Esophagus squamous epithelium (tissue), 5 donors: ENCODE measurements at places on chromosomes 4 and X. TPM values are rescaled to one million over a fixed set of nuclear protein-coding genes. Genes with fewer than 3 reads are reported as not detected.

Gene QRFPR
- not detected for total RNA-seq

Gene NAT8L
- total RNA-seq = not detected

Gene GPM6B
- 2.4 TPM for total RNA-seq

Gene ARSJ
- total RNA-seq = 5.6 TPM

Gene MAPK10
- total RNA-seq = 8.6 TPM

Gene MAGEH1
- total RNA-seq = 6.9 TPM

Gene SLIT2
- 4.1 TPM for total RNA-seq

Gene HPGD
- 23.0 TPM for total RNA-seq

Gene ZNF330
- 12.3 TPM for total RNA-seq

Gene ADH4
- total RNA-seq = 6.2 TPM

- no peak for DNase-seq
- no peaks in the 10 kb centered on the region for H3K36me3 ChIP-seq
- peaks cover 11% of the 10 kb centered on the region for H3K27me3 ChIP-seq
- peaks cover 39% of the 10 kb centered on the region for H3K4me1 ChIP-seq
Measured at GRCh38 chr4:107034996-107035818, 906 bp downstream of the DKK2 start.

DNA sequence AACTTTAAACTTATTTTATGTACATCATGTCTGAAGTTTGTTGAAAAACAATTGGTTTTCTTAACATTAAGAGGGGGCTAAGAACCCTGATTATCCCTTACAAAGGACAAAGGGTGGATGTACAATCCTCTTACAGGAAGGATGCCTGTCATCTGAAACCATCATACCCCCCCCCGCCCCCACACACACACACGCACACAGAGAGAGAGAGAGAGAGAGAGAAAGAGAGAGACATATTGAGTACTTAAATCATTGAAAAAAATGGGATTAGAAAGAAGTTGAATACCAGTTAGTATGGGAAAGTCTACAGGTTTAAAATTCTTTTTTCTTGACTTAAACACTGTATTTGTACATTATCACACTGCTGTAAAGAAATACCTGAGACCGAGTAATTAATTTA lies 10.9 kb upstream of the PGM2 start:
- no peak overlapping the region for H3K4me3 ChIP-seq
- H3K36me3 ChIP-seq = no peaks in the 10 kb centered on the region
- no peak for DNase-seq
- no peak overlapping the region for H3K27ac ChIP-seq
- no peaks in the 10 kb centered on the region for H3K4me1 ChIP-seq

GRCh38 chrX:97065066-97065465 lies 181.4 kb downstream of the RPA4 start:
- no peak for DNase-seq
- H3K36me3 ChIP-seq = no peaks in the 10 kb centered on the region
- H3K4me1 ChIP-seq = no peaks in the 10 kb centered on the region
- H3K4me3 ChIP-seq = no peak overlapping the region

GRCh38 chrX:17185431-17185830 lies 189.6 kb upstream of the NHS start:
- H3K4me3 ChIP-seq = no peak overlapping the region
- no peaks in the 10 kb centered on the region for H3K36me3 ChIP-seq
- no peaks in the 10 kb centered on the region for H3K4me1 ChIP-seq

- no peak overlapping the region for H3K27ac ChIP-seq
- DNase-seq = no peak
- no peaks in the 10 kb centered on the region for H3K36me3 ChIP-seq
- no peaks in the 10 kb centered on the region for H3K27me3 ChIP-seq
Measured at GRCh38 chr4:48005781-48006180, 10.7 kb downstream of the CNGA1 start.

GRCh38 chrX:152072236-152072635 lies 66.1 kb downstream of the MAGEA10 start:
- no peaks in the 10 kb centered on the region for H3K36me3 ChIP-seq
- H3K4me1 ChIP-seq = no peaks in the 10 kb centered on the region
- no peaks in the 10 kb centered on the region for H3K27me3 ChIP-seq
- H3K4me3 ChIP-seq = no peak overlapping the region
- DNase-seq = no peak
- H3K27ac ChIP-seq = no peak overlapping the region

DNA sequence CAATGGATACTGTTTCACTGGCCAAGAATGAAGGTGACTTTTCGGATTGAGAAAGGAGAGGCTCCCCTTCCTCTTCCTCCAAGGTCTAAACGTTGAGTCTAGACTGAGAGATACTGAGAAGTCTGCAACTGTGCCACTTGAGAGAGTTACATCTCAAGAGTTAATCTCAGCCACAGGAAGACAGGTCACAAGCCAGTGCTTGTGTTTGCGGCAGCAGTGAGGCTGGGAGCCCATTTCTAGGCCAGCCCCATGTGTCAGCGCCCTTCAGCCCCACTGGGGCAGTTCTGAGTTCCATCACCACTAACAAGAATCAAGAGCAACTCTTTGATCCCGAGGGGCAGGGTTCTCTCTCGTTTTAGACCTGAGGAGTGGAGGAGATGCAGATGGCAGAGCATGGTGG lies 7.3 kb upstream of the SEC24D start:
- H3K27ac ChIP-seq = no peak overlapping the region
- H3K27me3 ChIP-seq = no peaks in the 10 kb centered on the region
- no peak for DNase-seq

DNA sequence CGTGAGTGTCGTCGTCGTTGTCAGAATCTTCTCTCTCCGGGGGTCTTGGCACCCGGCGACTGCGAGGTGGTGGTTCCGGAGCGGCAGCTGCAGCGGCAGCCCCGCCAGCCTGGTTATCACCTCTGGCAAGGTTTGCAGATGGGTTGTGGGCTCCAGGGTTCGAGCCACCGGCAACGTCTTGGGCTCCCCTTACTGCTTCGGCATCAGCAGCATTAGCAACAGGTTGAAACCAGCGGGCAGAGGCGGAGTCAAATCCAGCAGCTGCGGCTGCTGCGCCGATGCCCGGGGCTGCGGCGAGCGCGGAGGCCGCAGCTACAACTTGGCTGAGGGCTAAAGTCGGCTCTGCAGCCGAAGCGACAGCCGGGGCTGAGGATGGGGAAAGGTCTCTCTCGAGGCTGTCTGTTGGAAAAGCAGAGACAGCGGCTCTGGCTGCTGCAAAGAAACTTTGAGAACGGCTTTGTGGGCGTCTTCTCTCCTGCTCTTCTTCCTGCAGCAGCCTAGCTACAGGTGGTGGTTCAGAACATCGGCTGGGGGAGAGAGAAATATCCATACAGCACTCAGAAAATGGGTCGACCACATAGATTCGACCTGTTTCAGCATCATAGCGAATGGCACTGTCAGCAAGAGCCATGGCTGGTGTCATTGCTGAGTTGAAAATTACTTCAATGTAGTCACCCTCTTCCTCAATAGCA lies 3.6 kb downstream of the IRS4 start:
- no peaks in the 10 kb centered on the region for H3K36me3 ChIP-seq
- no peak for DNase-seq
- H3K4me1 ChIP-seq = peaks cover 3% of the 10 kb centered on the region
- no peak overlapping the region for H3K4me3 ChIP-seq
- H3K27ac ChIP-seq = no peak overlapping the region
- no peaks in the 10 kb centered on the region for H3K27me3 ChIP-seq

DNA sequence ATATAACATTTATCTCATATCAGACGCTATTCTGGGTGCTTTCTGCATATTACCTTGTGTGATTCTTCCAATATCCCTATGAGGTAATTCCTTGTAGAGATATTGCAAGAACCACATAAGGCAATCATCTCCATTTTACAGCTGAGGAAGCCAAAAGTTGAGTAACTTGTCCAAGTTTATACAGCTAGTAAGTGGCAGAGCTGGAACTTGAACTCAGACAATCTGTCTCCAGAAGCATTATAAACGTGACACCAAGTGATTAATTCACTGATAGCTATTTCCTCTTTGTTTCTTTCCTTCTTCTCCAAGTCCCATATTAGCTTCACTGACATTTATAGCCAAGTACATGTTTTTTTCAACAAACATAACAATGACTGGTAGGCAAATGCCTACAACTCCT lies 7.3 kb downstream of the EMCN start:
- no peaks in the 10 kb centered on the region for H3K36me3 ChIP-seq
- no peak overlapping the region for H3K4me3 ChIP-seq
- DNase-seq = no peak

- peaks cover 6% of the 10 kb centered on the region for H3K36me3 ChIP-seq
- H3K27ac ChIP-seq = no peak overlapping the region
- DNase-seq = no peak
- H3K27me3 ChIP-seq = no peaks in the 10 kb centered on the region
Measured at GRCh38 chr4:121861426-121861825, 8.8 kb downstream of the BBS7 start.

- no peak for DNase-seq
- H3K36me3 ChIP-seq = no peaks in the 10 kb centered on the region
- peak within 1 kb of the TSS; percentile 75 for H3K27ac ChIP-seq
- peaks cover 36% of the 10 kb centered on the region for H3K4me1 ChIP-seq
Measured at GRCh38 chr4:688854-689681, at the start of gene SLC49A3. TSS of gene SLC49A3 (minus strand) at chr4:689151. CDS start at chr4:689127, 24 bp downstream.

- H3K4me1 ChIP-seq = peaks cover 11% of the 10 kb centered on the region
- H3K27ac ChIP-seq = no peak overlapping the region
- H3K27me3 ChIP-seq = no peaks in the 10 kb centered on the region
- DNase-seq = no peak
- H3K36me3 ChIP-seq = no peaks in the 10 kb centered on the region
Measured at GRCh38 chr4:61923179-61923578, 723.1 kb downstream of the ADGRL3 start.

- peak overlapping the region; percentile 21 for H3K27ac ChIP-seq
- DNase-seq = no peak
- no peak overlapping the region for H3K4me3 ChIP-seq
- no peaks in the 10 kb centered on the region for H3K4me1 ChIP-seq
Measured at GRCh38 chr4:6633091-6633906, 7.2 kb upstream of the MRFAP1 start.

- peak overlapping the region; percentile 60 for H3K27ac ChIP-seq
- no peaks in the 10 kb centered on the region for H3K27me3 ChIP-seq
- H3K36me3 ChIP-seq = no peaks in the 10 kb centered on the region
Measured at GRCh38 chr4:147788791-147789190, 56.9 kb downstream of the ARHGAP10 start.

GRCh38 chrX:153560000-153560399 lies 38.9 kb downstream of the CCNQ start:
- no peaks in the 10 kb centered on the region for H3K27me3 ChIP-seq
- H3K4me1 ChIP-seq = no peaks in the 10 kb centered on the region
- H3K36me3 ChIP-seq = no peaks in the 10 kb centered on the region
- no peak for DNase-seq

- H3K27me3 ChIP-seq = peaks cover 38% of the 10 kb centered on the region
- H3K4me3 ChIP-seq = no peak overlapping the region
- peaks cover 6% of the 10 kb centered on the region for H3K4me1 ChIP-seq
- no peaks in the 10 kb centered on the region for H3K36me3 ChIP-seq
- H3K27ac ChIP-seq = no peak overlapping the region
Measured at GRCh38 chr4:57462843-57463242, 352.7 kb upstream of the IGFBP7 start.

DNA sequence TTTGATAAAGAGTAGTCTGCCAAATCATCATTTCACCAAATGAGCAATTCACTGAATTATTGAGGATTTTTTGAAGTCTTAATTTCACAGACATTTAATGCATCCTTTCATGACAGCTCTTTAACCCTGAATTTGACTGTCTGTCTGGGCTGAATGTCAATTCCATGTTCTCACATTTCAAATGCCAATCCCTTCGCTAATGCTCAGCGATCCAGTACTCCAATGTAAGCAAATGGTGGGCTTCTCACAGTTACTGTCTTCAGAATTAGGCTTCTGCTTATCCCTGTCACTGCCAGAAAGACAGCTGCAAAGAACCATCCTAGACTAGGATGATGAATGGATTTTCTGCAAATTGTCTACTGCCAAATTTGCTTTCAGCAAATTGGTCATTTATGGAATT lies 36.2 kb upstream of the USP38 start:
- H3K36me3 ChIP-seq = no peaks in the 10 kb centered on the region
- DNase-seq = no peak
- H3K4me3 ChIP-seq = no peak overlapping the region
- H3K27me3 ChIP-seq = no peaks in the 10 kb centered on the region
- H3K4me1 ChIP-seq = no peaks in the 10 kb centered on the region

DNA sequence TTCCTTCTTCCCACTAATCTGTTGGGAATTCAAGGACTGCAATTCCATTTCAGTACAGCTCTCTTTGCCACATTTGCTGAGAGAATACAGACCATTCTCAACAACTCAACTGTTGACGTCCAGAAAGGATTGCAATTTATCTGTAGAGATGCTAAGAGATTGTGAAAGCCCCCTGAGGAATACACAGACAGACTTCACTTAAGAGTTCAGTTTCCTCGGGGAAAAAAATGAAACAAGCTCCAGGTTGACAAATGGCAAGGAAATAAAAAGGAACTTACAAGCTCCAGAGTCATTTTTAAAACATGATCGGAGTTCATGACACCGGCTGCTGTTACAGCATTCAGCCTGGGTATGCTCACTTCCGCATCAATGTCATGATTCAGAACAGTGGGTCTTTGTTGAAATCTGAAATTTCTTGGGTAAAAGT lies 13.8 kb downstream of the TLR10 start:
- H3K36me3 ChIP-seq = no peaks in the 10 kb centered on the region
- no peaks in the 10 kb centered on the region for H3K27me3 ChIP-seq
- peaks cover 10% of the 10 kb centered on the region for H3K4me1 ChIP-seq
- no peak for DNase-seq
- H3K4me3 ChIP-seq = no peak overlapping the region
